ENCODE measurements at places on chromosomes 16 and 17.
A peak's percentile ranks its signal among the peaks of the same experiment; 100 is the strongest.

DNA sequence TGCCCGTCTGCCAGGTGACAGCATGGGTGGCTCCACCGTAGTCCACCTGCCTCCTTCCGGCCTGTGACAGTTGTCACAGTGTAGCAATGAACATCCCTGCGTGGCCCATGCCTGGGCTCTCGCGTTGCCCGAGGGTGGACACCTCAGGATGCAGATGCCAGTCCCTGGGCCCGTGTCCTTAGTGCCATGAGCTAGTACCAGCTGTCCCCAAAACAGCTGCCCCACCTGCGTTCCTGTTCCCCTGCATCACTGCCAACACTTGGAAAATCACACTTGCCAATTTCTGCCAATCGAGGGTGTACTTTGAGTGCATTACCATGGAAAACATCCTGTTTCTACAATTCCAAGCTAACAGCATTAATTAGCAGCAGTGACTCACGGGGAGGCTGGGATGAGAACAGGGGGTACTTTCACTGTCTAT lies 9.0 kb upstream of the C16orf95 start:
- DNase-seq: no peak

- DNase-seq: no peak
These were observed 32.4 kb upstream of the IRX3 start for GRCh38 chr16:54318941-54319340.

DNA sequence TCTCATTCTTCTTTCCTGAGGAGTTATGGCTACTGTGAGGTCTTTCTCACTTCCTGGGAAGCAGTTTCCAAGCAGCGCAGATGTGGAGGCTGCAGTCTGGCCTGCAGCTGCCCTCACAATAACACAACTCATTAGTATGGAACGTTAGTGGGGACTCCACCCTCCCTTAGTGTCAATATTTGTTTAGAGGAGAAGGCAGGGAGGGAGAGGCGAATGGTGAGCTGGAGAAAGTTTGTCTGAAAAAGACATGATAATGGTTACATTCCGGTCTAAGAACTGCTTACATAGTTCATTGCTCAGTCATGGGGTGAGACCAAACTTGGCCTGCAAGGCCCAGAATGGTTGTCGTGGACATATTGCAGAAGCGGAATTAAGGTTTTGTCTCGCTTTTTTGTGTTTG lies 170.2 kb downstream of the HS3ST3B1 start:
- DNase-seq: peak; percentile 85

DNA sequence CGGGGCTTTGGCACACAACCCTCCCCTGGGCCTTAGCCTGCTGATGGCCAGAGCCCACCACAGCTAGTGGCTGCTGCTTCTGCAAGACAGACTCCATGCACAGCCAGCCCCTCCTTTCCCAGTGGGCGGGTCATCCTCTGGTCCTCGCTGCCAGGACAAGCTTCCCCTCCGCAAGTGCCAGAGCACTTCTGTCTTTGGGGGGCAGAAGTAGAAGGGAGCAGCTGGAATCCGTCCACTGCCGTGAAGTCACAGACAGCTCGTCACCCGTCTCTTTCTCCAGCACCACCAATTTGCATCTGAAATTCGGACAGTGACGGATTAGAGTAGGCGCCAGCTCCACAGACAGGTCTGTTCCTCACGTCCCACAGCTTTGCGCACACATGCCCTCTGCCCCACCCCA lies 31.3 kb upstream of the NAT9 start:
- no peak for DNase-seq

DNA sequence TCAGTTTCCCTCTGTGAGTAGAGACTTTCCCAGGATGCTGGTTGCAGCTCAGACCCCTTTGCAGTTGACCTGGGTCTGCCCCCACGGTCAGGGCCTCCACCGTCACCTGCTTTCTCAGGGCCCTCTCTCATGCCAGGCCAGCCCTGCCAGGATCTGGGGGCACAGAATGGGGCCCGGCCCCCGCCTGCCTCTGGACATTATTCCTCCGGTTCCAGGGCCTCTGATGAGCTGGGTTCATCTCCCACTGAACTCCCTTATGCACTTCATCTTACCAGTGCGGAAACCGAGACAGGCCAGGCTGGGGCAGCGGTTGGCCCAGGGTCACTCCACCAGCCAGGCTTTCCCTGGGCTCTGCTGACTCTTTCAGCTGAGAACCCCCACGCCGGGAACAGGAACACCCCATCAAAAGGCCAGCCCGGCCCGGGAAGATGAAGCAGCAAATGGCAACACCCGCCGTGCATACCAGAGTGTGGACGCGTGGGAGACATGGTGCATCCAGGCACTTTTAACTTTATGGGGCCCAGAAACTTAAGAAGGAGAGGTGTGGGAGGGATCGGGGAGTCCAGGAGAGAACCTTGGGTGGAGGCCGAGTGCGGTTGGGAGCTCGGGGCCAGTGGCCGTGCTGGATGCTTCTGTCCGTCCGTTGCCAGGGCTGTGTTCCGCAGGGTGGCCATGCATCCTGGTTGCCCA lies 19.9 kb downstream of the ZNF469 start:
- DNase-seq: no peak

GRCh38 chr16:88778271-88778525 lies 6.8 kb downstream of the PIEZO1 start:
- DNase-seq: no peak

GRCh38 chr16:79190542-79190941 lies 410.0 kb downstream of the MAF start:
- no peak for DNase-seq

DNA sequence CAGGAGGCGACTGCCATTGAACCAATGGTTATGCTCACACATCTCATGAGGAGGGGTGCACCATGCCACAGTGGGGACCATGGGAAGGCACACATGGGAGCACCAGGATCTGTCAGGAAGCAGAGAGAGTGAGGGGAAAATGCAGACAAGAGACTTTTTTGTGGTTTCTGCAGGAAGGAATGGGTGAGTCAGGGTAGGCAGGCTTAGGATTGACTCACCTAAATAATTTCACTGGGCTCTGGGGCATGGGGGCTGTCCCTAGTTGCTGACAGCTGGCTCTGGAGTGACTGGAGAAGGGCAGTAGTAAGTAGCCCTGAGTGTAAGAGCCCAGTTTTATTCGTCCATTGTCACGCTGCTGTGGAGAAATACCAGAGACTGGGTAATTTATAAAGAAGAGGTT lies 202.4 kb downstream of the AXIN2 start:
- peak; percentile 83 for DNase-seq

- DNase-seq: no peak
These were observed 93.0 kb upstream of the RPL38 start for GRCh38 chr17:74110467-74110866.

DNA sequence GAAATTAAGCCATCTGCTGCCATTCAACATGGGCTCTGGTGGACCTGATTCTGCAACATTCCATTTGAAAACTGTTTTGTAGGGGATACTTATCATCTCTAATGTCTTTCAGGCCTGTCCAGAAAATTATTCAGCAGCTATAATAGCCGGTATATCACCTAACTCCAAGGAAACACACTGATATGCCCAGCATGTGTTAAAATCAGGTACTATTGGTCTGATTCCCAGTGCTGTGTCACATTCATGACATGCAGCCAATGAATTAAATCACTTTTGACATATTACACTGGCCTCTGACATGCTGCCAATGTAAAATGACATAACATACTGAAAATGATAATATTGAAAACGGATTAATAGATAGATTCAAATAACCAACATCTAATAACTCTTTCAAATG lies 60.5 kb upstream of the IRX5 start:
- no peak for DNase-seq

DNA sequence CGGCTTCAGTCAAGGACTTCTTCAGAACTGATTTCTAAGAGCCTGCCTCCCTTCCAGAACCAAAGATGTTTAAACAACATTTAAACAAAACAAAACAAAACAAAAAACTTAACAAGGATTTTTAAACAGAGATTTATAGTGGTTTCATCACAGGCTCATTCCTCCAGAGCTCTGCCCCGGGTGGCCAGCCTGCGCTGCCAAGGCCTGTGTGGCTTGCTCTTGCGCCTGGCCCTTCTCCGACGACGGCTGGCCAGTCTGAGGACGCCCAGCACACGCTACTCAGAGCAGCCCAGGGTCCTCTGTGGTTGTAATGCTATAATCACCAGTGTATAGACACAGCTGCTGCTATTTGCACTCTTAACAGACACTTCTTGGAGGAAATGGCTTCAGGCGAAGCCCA lies 307.2 kb upstream of the MYOCD start:
- no peak for DNase-seq

- no peak for DNase-seq
These were observed 35.2 kb upstream of the SMIM36 start for GRCh38 chr17:55546481-55546880.

DNA sequence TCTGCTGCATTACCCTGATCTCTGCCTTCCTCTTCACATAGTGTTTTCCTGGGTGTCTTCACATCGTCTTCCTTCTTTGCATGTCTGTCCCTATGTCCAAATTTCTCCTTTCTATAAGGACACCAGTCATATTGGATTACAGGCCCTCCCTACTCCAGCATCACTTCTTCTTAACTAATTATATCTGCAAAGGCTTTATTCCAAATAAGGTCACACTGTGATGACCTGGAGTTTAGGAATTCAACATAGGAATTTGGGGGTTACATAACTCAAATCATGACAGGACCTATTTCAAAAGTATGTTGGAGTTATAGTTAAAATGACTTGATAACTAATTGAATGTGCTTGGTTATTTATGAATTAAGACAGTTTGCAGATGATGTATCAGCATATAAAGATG lies 490.5 kb upstream of the ERCC4 start:
- no peak for DNase-seq

DNA sequence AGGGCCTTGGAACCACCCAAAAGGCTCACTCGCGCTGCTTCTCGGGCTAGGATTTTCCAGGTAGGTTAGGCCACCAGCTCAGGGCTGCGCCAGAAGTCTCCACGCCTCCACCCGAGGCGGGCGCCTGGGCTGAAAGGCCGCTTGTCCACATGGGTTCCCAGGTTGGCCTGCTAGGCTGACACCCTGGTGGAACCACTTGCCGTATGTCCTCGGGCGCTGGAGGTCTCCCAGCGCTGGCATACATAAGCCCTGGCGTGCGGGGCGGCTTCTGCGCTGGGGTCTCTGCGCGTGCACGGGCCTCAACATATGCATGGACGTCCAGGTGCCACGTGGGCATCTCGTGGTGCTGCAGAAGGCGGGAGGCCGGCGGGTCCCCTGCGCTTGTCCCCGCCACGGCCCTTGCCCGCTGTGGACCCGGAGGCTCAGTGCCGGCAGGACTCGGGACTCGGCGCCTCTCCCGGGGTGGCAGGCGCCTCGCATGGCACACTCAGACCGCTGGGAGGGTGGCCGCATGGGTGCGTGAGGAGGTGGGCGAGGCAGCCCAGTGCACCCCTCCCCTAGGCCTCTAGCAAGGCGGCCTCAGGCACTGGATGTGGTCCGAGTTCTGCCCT lies 47.2 kb upstream of the ZNF629 start:
- DNase-seq: no peak

GRCh38 chr16:80427795-80428194 lies 113.0 kb upstream of the DYNLRB2 start:
- no peak for DNase-seq

- DNase-seq: peak; percentile 48
These were observed 34.4 kb upstream of the PRKCB start for GRCh38 chr16:23801378-23801777.

DNA sequence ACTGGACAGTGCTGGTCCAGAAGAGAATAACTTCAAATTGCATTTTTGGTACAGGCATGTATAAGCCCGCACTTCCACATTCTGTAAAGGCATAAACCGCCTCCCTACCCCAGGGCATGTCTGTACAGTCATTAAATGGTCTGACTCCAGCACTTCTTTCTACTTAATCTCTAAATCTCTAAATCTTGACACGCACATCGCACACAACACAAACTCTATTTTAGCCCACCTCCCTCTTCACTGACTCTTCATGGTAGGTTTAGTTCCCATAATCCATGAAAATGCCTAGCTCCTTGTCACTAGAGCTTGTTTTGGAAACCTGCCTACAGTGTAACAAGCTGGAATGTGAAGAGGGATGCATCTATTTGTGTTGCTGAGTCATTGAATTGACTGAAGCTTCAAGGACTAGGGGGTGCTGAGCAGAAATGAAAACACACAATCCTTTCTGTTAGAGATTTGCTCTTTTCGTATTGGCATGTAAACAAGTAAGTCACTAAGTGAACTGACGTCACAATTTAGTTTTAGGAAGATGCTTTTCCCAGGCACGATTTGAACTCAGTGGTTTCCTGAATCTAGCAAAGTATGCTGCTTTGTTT lies 1.6 kb upstream of the DUSP14 start:
- peak; percentile 98 for DNase-seq

GRCh38 chr16:87233928-87234327 lies 83.3 kb downstream of the C16orf95 start:
- DNase-seq: peak; percentile 63

DNA sequence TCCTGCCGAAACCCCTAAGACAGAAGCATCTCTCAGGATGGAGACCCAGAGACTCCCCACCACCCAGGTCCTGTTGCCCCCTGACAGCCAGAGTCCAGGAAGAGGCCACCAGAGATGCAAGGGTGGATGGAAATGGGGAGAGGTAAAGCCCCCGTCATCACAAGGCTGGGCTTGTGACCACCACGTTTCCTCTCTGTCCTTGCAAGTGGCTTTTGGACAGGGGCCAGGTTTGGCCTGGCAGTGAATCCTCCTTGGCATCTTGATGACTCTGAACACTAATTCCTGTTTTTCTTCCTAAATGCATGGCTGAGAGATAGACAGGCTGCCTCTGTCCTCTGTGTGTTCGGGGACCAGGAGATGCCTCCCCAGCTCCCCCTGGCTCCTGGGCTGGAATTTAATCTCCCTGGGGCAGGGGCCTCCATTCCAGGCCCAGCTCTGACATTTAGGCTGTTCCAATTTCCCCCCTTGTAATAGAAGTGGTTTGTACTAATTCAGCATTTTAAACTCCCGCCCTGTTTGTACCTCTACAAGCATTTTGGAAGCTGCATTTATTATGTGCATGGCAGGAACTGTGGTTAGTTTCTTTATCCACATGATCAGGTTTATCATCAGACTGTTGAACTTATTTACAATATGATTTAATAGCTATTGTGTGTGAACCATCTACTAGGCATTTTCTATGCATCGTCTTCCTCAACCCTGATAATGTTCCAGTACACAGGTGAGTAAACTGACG lies 116.1 kb upstream of the IRX6 start:
- DNase-seq: no peak

DNA sequence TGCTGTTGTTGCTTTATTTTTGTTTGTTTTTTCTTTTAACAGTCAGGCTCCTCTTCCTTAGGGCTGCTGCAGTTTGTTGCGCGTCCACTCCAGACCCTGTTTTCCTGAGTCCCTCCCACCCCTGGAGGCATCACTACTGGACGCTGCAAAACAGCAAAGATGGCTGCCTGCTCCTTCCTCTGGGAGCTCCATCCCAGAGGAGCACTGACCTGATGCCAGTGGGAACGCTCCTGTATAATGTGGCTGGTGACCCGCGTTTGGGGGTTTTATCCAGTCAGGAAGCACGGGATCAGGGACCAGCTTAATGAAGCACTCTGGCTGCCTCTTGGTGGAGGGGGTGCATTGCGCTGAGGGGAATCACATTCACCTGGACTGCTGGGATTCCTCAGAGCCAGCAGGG lies 1005.6 kb downstream of the CDH8 start:
- no peak for DNase-seq
